ENCODE measurements at places on chromosomes 2 and 18. TPM values are rescaled to one million over a fixed set of nuclear protein-coding genes. Genes with fewer than 3 reads are reported as not detected.

DNA sequence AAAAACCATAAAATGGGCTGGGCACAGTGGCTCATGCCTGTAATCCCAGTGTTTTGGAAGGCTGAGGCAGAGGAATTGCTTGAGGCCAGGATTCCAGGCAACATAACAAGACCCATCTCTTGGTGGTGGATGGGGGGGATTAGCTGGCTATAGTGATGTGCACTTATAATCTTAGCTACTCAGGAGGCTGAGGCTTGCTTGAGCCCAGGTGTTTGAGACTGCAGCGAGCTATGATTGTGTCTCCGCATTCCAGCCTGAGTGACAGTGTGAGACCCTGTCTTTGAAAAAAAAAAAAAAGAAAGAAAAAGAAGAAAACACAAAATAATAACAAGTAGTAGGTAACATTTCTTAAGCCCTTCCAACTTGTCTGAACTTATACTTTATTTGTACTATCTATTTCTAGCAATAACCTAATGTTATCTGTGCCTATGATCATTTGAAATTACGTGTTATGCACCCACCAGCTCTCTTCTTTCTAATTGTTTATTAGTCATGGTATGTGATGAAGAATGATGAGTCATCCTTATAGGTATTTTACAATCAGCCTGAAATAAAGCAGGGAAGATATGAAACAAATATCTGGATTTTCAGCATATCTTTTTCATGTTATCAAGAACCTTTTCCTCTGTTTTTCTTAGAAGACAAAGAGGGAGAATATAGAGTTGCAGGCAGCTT lies 129.3 kb upstream of the UNC80 start:
- no peaks in the 10 kb centered on the region for H3K4me1 ChIP-seq
- H3K4me3 ChIP-seq = no peak overlapping the region
- H3K27ac ChIP-seq = no peak overlapping the region
- DNase-seq = no peak

- no peak overlapping the region for H3K27ac ChIP-seq
- no peak overlapping the region for H3K4me3 ChIP-seq
- no peak for DNase-seq
- H3K36me3 ChIP-seq = no peaks in the 10 kb centered on the region
- no peaks in the 10 kb centered on the region for H3K4me1 ChIP-seq
- no peaks in the 10 kb centered on the region for H3K27me3 ChIP-seq
Measured at GRCh38 chr2:229089776-229090175, 181.3 kb downstream of the PID1 start.

DNA sequence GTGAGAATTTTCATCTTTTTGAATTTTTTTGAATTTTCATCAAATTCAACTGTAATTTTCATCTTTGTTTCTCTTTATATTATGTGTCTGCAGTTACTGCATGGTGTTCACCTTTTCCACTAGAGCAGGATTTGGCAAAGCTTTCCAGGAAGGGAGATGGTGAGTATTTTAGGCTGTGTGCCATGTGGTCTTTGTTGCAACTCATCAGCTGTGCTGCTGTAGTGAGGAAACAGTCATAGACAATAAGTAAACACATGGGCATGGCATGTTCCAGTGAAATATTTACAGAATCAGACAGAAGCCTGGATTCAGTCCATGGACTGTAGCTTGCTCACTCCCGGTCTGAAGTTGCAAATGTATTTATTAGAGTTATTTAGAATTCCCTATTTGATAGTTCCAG lies 120.4 kb downstream of the DCDC2C start:
- H3K4me3 ChIP-seq = no peak overlapping the region
- H3K36me3 ChIP-seq = no peaks in the 10 kb centered on the region
- H3K27ac ChIP-seq = no peak overlapping the region
- no peaks in the 10 kb centered on the region for H3K27me3 ChIP-seq
- H3K4me1 ChIP-seq = no peaks in the 10 kb centered on the region

DNA sequence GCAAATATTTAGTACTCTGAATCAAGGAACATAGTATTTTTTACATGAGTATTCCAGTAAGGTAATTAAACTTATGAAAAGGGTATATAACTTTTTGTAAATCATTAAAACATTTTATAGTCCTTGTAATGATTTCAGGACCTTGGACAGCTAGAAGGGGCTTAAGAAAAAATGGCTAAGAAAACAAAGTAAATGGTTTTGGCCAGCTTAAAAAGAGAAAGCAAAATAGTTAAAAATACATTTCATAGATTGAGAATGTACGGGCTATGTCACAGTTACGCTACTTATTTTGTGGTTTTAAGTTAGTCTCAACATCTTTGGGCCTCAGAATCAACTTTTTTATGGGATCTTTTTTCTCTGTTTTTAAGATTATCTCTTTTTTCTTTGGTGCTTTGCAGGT lies 26.7 kb downstream of the POLI start:
- H3K27ac ChIP-seq = no peak overlapping the region
- no peaks in the 10 kb centered on the region for H3K27me3 ChIP-seq
- DNase-seq = no peak
- H3K36me3 ChIP-seq = peaks cover 2% of the 10 kb centered on the region
- no peak overlapping the region for H3K4me3 ChIP-seq

DNA sequence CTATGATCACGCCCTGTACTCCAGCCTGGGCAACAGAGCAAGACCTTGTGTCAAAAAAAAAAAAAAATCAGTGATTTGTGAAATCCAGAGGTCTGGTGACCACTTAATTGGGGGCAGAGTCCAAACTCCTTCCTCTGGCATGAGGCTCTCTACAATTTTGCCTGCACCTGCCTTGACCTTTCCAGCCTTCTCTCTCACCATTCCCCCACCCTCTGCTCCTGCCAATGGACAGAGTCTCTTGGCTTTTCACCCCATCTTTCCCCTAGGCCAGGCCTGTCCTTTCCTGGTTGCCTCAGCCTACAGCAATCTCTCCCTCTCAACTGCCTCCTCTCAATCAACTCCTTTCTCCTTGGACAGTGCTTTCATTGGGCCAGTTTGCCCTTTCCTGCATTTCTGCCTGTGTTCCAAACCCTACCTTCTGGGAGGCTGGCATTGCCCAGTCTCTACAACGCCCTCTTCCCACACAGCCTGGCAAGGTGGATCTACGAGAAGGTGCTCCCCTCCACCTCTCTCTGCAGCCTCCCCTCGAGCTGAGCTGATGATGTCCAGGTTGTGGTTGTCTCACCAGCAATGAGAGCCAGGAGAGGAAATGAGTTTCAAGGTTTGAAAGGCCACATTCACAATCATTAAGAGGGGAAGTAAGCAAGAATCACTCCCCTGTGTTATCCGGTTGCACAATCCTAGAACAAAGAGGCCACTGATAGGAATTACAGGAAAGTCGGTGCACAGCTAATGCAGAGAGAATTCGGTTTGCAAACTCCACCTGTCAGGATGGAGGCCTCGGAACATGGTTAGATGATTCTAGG lies 39.5 kb upstream of the NPAS2 start:
- peaks cover 16% of the 10 kb centered on the region for H3K4me1 ChIP-seq
- H3K27me3 ChIP-seq = no peaks in the 10 kb centered on the region
- H3K4me3 ChIP-seq = no peak overlapping the region
- no peaks in the 10 kb centered on the region for H3K36me3 ChIP-seq

GRCh38 chr18:58661423-58661822 lies 9.8 kb upstream of the MALT1 start:
- H3K36me3 ChIP-seq = no peaks in the 10 kb centered on the region
- no peaks in the 10 kb centered on the region for H3K27me3 ChIP-seq
- no peak for DNase-seq
- no peaks in the 10 kb centered on the region for H3K4me1 ChIP-seq

DNA sequence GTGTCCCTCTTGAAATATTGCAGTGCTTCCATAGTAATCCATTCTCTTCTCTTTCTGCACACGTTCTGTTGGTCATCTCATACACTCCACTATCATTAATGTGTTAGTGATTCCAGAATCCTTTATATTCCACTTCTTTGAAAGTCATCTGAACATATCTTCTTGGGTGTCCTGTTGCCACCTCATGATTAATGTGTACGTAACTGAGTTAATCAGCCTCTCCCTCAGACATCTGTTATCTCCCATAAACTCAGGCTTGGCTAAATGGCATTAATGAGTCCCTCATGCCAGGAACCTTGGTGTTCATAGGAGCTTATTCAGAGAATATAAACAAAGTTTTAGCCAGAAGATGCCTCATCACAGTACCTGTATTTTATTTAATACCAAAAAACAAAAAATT lies 126.4 kb downstream of the NCOA1 start:
- no peak for DNase-seq
- H3K27ac ChIP-seq = no peak overlapping the region
- H3K4me3 ChIP-seq = no peak overlapping the region
- H3K27me3 ChIP-seq = no peaks in the 10 kb centered on the region
- peaks cover 3% of the 10 kb centered on the region for H3K36me3 ChIP-seq
- no peaks in the 10 kb centered on the region for H3K4me1 ChIP-seq

DNA sequence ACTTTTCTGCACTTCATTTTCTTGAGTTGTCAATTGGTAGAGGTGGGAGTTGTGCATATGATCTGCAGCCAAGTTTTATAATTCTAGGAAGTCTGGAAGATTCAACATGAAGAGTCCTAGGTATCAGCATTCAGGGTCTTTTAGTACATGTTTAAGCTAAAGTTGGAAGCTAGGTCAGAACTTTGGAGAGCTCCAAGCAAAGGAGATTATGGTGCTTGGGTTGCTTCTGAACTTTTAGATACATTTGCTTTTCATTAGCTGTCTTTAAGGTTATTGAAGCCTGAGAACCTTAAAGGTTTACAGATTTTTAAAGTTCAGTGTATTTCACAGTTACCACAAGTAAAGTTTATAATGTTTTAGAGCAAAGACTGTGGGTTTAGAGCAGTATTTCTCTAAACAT lies 85.5 kb downstream of the EPC2 start:
- no peak for DNase-seq
- H3K27ac ChIP-seq = no peak overlapping the region
- H3K4me3 ChIP-seq = no peak overlapping the region
- H3K27me3 ChIP-seq = no peaks in the 10 kb centered on the region
- no peaks in the 10 kb centered on the region for H3K36me3 ChIP-seq

GRCh38 chr2:236008006-236008405 lies 160.2 kb downstream of the GBX2 start:
- H3K4me3 ChIP-seq = no peak overlapping the region
- no peaks in the 10 kb centered on the region for H3K27me3 ChIP-seq
- H3K36me3 ChIP-seq = peaks cover 8% of the 10 kb centered on the region
- peaks cover 3% of the 10 kb centered on the region for H3K4me1 ChIP-seq
- no peak overlapping the region for H3K27ac ChIP-seq

GRCh38 chr2:52717836-52718235 lies 1049.8 kb upstream of the CHAC2 start:
- no peak overlapping the region for H3K4me3 ChIP-seq
- no peak for DNase-seq
- H3K4me1 ChIP-seq = no peaks in the 10 kb centered on the region
- no peak overlapping the region for H3K27ac ChIP-seq

- DNase-seq = peak; percentile 15
- H3K27me3 ChIP-seq = no peaks in the 10 kb centered on the region
- peaks cover 10% of the 10 kb centered on the region for H3K36me3 ChIP-seq
- no peak overlapping the region for H3K4me3 ChIP-seq
- peaks cover 8% of the 10 kb centered on the region for H3K4me1 ChIP-seq
Measured at GRCh38 chr18:5414546-5414945, 119.0 kb upstream of the ZBTB14 start.

DNA sequence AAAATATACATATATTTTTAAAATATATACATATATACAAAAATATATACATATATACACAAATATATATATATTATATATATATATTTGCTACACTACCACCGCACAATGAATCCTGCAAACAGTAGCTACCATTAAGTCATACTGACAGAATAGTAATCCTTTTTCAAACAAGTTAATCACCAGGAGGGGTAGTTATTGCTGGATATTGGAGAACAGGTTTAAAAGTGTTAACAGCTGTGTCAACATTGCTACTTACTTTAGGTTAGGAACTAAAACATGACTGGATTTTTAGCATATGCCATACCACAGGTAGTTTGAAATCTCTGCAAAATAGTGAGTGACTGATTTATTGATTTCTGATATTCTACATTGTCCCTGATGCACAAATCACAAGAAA lies 529.1 kb upstream of the CDH7 start:
- H3K27me3 ChIP-seq = no peaks in the 10 kb centered on the region
- no peaks in the 10 kb centered on the region for H3K4me1 ChIP-seq
- no peak overlapping the region for H3K27ac ChIP-seq
- DNase-seq = no peak

DNA sequence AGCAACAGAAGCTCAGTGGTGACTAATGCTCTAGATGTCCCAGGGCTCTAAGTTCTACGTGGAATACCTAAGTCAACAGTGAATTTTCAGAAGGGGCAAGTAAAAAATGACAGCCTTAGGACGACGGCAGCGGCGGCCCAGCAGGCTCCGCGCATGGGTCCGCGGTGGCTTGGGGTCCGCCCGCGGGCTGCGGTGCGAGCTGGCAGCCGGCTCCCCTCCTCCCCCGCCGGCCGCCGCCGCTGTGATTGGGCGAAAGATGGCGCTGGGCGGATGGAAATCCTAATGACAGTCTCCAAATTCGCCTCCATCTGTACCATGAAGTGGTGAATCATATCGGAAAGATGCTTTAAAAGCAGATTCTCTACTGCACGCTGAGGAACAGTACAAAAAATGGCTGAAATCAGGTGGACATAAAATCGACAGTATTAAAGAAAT lies 74.7 kb downstream of the HNRNPLL start:
- no peaks in the 10 kb centered on the region for H3K27me3 ChIP-seq
- H3K4me3 ChIP-seq = peak overlapping the region; percentile 26
- H3K27ac ChIP-seq = no peak overlapping the region
- H3K4me1 ChIP-seq = no peaks in the 10 kb centered on the region
- no peaks in the 10 kb centered on the region for H3K36me3 ChIP-seq

GRCh38 chr2:1584691-1585485 lies 159.4 kb downstream of the PXDN start:
- no peak overlapping the region for H3K4me3 ChIP-seq
- no peak overlapping the region for H3K27ac ChIP-seq
- no peak for DNase-seq
- H3K4me1 ChIP-seq = peaks cover 3% of the 10 kb centered on the region

GRCh38 chr2:157173740-157174184 lies 83.7 kb upstream of the GALNT5 start:
- H3K4me3 ChIP-seq = no peak overlapping the region
- no peak for DNase-seq

DNA sequence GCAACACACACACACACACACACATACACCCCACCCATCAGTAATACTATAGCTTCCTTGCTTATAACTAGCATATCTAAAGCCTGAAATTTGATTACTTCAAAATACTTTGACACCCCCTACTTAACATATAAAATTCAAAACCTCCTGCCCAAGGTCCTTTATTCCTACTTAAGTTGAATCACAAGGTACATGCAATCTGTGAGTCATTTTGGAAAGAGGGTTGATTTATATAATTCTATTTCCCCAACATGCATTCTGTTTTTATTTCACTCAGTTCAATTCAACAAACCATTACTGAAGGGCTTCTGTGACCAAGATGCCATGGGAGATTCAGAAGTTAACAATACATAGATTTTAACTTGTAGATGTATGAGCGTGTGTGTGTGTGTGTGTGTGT lies 420.7 kb downstream of the METTL4 start:
- no peaks in the 10 kb centered on the region for H3K27me3 ChIP-seq
- H3K4me1 ChIP-seq = no peaks in the 10 kb centered on the region
- H3K27ac ChIP-seq = no peak overlapping the region
- H3K4me3 ChIP-seq = no peak overlapping the region
- no peaks in the 10 kb centered on the region for H3K36me3 ChIP-seq

- no peak overlapping the region for H3K27ac ChIP-seq
- no peaks in the 10 kb centered on the region for H3K4me1 ChIP-seq
- H3K4me3 ChIP-seq = no peak overlapping the region
- H3K27me3 ChIP-seq = no peaks in the 10 kb centered on the region
- DNase-seq = no peak
Measured at GRCh38 chr2:33240178-33240577, 236.3 kb upstream of the RASGRP3 start.

GRCh38 chr2:225938991-225939390 lies 539.5 kb downstream of the NYAP2 start:
- H3K4me3 ChIP-seq = no peak overlapping the region
- H3K27me3 ChIP-seq = no peaks in the 10 kb centered on the region
- H3K27ac ChIP-seq = no peak overlapping the region
- no peaks in the 10 kb centered on the region for H3K36me3 ChIP-seq
- no peak for DNase-seq

The GRP gene
- 9.5 TPM for polyA plus RNA-seq

The GRHL1 gene
- polyA plus RNA-seq = 10.1 TPM

The AQP12B gene
- 0.44 TPM for polyA plus RNA-seq
